ENCODE measurements at places on chromosomes 2 and 18.

GRCh38 chr2:217943446-217944321, 59.1 kb downstream of the TNS1 start:
- DNase-seq = peak; percentile 92

DNA sequence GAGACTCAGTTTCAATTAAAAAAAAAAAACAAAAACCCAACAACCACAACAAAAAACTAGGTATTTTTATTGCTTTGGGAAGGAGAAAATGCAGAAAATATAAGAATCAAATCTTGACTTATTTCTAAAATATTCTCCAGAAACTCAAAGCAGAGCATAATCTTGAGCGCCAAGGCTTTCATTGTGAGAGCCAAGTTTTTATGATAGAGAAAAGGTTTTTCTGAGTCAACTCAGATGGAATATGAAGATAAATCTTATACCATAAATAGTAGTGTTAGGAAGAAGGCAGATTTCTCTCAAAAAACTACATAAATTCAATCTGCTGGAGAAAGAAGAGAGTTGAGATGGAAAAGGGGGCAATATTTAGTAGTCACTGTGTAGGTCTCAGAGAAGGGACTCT, 121.2 kb upstream of the OSR1 start:
- DNase-seq = no peak

DNA sequence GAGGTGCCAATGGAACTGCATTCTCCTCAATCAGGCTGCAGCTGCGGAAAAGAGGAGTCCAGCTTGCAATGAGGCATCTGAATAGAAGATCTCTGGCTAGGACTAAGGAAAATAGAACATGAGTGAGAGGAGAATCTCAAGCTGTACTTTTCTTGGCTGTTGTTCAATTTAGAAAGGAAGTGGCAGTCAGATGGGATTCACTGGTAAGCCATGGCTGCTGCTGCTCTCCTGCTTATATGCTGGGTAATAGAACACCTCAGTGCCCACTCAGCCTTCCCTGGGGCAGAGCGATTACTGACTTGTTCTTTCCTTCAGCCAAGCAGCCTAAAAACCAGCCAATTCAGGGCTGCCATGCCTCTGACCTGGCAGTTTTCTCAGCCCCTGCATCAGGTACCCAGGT, 17.6 kb upstream of the CHST9 start:
- no peak for DNase-seq

DNA sequence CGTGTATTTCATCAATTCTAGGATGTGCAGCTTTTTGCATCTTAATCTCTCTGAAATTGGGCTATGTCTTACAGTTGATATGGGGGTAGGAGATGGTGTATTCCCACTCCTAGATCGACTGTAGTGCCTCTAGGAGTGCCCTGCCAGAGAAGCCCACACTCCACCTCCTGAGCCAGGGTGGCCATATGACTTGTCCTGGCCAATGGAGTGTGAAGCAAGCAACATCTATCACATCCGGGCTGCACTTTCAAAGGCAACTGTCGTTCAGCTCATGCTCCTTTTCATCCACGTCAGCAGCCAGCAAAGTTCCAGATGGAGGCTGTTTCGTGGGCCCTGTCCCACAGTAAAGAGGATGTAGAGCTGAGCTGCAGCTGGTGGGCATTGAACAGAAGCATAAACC, 149.4 kb upstream of the SLC1A4 start:
- no peak for DNase-seq

DNA sequence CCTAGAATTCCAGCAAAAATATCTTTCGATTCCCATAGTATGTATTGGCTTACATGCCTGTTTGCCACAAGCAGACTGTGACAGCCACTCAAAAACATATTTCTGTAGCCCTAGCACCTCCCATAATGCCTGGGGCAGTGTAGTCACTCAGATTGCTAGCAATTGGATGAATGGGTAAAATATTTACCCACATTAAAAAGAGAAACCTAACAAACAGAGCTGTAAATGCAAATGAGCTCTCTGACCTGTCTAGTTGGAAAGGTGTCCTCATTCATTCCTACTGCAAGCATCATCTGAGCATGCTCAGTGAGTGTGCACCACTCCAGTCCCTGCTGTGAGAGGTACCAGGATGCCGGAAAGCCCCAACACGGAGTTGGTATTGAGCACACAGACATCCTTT, 234.0 kb upstream of the RAB12 start:
- no peak for DNase-seq

DNA sequence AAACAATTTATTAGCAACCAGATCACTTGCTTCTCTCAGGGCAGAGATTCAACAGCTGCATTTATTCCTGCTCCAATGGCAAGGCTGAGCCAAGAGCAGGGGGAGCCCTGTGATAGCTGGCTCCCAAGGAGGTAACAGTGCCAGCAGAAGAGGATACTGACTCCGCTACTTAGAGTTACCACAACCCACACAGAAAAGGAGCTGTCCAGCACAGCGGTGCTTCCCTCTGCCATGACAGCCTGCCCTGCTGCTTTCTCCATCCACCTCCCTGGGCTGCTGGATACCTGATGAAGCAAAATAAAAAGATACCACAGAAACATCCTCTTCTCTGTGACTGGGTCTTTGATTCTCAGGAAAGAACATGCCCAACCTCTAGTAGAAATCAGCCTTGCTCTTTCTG, 467.2 kb downstream of the LRRTM4 start:
- no peak for DNase-seq

DNA sequence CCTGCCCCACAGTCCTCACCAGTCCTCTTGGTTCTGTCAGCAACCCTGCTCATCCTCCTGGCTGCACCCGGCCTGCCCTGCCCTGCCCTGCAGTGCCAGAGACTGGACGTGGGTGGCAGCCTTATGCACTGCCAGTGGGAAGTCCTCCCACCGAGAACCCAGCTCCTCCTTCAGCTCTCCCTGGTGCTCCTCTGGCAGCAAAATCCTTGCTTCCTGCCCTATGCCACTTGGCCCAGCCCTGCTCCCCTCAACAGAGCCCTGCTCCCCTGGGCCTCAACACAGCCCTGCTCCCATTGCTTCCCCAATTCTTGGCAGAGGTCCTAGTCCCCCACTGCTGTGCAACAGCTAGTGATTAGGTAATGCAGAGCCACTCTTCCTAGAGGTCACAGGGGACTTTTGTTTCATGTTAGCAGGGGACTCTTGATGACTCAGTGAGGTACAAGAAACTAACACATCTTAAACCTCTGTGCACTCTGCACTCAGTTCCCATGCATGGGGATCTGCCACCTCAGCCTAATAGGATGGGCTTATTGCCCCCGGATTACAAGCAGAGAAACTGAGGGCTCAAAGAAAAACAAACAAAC, 58.0 kb upstream of the EDAR start:
- DNase-seq = no peak

GRCh38 chr2:175535631-175536030, 354.1 kb upstream of the ATP5MC3 start:
- no peak for DNase-seq

DNA sequence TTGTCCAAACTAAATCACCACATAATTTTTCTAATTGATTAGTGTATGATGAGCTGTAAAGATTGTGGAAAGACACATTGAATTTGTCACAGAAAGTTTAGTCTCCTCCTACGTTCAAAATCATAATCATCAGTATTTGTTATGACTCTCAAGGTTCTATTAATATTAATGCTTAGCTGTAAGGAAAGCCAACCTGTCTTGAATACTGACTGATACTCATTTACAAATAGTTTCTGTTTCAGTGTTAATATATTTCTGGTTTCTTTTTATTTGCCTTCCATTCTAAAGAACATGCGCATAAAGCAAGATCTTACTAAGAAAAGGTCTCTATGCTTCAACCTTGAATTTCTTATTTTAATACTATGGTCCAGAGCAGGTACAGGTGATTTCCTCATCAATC, 55.1 kb downstream of the CPS1 start:
- no peak for DNase-seq

DNA sequence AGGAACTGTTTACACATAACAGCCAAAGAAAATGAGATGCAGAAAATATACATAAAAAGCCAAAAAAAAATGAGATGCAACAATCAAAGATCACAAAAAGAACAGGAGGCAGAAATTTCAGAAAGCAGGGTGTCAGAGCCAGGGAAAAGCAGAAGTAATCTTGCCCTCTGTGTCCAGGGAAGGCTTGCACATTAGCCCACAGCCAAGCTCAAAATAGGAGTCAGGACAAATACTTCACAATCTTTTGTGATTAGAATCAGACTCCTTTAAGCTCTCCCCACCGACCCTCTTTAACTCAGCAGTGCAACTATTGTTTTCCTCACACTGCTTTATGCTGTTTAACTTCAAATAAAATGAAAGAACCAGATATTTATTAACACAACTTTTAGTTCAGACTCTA, 34.6 kb downstream of the IAH1 start:
- no peak for DNase-seq

GRCh38 chr18:2984703-2985261, 28.2 kb downstream of the LPIN2 start:
- DNase-seq = no peak

DNA sequence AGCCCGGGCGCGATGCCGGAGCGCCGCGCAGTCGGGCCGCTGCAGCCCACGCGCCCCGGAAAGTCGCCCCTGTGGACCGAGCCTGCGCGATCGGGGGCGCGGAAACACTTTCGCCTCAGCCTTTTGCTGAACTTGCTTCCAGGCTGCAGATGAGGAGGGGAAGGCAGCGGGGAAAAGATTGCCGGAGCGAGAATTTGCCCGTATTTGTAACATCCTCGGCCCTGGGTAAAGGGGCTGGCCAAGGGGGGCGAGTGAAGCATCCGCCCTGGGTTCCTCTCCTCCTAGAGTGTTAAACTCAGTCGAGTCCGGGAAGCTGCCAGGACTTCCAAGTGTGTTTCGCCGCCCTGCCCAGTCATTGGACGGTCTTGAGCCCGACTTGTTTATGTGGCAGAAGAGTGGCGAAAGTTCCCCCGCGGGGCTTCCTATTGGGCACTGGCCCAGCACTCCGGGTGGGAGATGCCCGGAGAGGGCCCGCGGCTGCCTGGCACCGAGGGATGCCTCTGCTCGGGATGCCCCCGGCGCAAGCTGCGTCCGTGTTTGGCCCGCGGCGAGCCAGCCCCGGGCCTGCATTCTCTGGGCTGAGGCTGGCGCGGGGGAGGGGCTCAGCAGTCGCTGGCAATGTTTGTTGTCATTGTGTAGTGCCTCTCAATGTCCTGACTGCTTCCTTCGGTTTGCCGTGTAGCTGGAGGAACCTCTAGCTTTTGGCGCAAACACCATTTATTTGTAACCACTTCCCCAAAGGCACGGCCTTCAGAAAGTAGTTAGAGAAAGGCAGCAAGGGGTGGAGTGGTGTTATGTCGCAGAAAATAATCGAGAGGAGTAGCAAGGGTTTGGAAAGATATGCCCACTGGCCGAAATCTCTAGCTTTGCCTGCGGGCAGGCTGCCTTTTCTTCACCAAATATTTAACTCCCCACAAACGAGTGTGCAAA, 1.1 kb downstream of the CYBRD1 start:
- peak; percentile 90 for DNase-seq

DNA sequence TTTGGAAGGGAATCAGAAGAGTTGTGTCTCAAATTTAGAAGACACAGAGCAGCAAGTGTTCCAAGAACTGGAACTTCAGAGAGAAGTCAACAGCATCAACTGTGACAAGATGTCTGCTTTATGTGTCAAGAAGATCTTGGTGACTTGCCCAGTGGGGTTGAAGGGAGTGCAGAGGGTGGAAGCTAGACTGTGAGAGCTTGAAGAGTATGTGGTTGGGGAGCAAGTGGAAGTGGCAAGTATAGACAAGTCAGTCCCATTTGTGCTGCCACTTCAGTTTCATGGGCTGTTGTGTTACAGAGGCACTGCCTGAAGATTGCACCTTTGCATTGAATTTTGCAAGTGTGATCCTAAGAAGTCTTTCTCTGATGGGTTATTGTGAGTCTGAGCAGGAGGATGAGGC, 68.7 kb upstream of the MC2R start:
- DNase-seq = no peak

DNA sequence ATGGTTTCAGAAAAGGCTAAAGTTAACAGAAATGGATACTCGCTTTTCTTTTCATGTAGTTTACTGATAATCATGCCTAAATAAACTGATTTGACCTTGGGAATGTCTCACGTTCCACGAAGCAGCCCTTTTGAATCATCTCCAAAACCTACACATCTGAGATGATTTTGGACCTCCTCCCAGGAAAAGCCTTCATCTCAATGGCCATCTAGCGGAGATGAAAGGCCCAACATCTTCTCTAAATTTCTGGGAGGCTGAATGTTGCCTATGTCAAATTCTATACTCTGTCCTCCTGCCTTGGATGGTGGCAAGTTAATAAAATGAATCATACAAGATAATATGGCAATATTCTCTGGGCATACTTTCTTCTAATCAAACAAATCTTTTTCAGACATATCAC, 448.5 kb downstream of the ZEB2 start:
- no peak for DNase-seq

DNA sequence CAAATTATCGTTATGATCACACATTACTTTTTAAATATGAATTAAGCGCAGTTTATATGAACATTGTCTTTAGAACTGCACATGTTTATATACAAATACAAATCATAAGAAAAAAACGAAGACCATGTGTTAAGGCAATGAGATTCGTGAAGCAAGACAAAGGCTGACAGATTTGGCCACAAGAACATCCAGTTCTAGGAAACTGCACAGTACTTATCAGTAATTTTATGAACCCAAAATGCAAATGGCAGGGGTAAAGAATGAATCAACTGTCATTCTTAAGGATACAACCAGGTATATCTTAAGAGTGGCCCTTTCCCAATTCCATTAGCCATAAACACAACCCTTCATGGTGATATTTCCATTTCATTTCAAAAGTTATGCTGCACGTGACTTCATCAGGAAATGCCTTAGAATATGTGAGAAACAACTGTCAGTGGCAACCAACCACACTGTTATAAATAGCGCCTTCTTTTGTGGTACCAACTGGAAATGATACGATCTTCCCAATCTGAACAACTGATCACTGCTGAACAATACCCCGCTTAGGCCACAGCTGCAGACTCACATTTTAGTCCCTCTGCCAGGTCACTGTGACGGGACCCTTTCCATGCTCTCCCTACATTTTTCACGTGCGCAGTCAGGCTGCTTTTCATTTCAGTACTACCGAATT, 144.9 kb downstream of the L3MBTL4 start:
- DNase-seq = no peak

- DNase-seq = no peak
These were observed 7.6 kb downstream of the ADRA2B start for GRCh38 chr2:96108541-96109360.

- DNase-seq = no peak
These were observed 4.5 kb downstream of the RBMS1 start for GRCh38 chr2:160489111-160489510.

GRCh38 chr18:77645170-77645872, 395.7 kb downstream of the GALR1 start:
- no peak for DNase-seq

DNA sequence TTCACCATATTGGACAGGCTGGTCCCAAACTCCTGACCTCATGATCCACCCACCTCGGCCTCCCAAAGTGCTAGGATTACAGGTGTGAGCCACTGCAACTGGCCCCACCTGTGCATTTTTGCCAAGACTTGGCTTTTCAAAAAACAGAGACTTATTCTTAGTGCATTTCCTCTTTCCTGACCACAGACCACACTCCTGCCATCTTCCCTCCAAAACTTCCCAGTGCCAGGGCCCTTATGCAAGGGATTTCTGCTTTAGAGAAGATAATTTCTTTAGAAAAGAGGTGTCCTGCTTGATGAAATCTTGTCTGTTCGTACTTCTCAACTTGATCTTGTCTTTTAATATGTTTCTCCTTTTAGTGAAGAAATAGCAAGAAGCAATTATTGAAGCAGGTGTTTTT, 98.8 kb upstream of the ZNF516 start:
- no peak for DNase-seq

Data from ascending aorta (tissue), 2 donors.